Psoas muscle (tissue), 8 donors: ENCODE measurements at places on chromosomes 6 and 20. TPM values are rescaled to one million over a fixed set of nuclear protein-coding genes. Genes with fewer than 3 reads are reported as not detected.

Gene OR2H1
- not detected for total RNA-seq

Gene MACROD2
- total RNA-seq = 2.5 TPM

- DNase-seq = no peak
Observed at GRCh38 chr6:130993292-130993765, 69.7 kb downstream of the EPB41L2 start.

DNA sequence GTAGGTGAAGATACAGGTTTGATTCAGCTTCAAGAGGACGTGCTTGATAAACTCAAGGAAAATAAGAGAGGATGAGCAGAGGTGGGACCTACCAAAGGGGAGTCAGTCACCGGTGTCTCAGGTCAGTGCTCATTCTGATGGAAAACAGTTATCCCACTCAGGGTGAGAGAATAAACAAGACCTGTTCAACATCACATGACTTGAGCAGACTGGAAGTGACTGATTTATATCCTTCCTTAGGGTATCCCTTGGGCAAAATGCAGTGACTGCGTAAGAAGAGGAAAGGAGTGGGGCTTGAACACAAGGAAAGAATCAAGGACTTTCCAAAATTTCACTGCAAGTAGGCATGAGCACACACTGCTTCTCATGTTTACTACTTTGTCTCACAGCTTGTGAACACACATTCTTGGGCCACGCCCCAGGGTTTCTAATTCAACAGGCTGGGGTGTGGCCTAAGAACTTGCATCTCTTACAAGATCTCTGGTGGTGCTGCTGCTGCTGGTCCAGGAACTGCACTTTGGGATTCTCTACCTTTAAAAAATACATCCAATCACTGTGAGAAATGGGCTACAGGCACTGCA, 11.6 kb downstream of the CST3 start:
- no peak for DNase-seq

DNA sequence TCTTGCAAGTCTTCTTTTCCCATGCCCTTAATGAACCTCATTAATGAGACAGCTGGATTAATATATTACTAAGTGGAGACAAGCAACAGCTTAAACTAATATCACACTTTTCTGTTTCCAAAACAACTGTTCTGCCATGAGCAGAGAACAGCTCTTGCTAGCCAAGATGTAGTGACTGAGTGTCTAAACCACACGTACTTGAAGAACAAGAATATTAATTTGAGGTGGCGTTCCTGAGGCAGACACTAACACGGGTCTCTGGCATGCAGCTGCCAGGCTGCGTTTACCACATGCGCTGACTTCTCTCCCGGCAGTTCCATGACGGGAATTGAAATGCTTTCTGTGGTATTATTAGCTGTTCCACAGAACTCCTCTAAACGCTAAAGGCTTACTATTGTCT, 80.6 kb downstream of the FNDC1 start:
- no peak for DNase-seq

DNA sequence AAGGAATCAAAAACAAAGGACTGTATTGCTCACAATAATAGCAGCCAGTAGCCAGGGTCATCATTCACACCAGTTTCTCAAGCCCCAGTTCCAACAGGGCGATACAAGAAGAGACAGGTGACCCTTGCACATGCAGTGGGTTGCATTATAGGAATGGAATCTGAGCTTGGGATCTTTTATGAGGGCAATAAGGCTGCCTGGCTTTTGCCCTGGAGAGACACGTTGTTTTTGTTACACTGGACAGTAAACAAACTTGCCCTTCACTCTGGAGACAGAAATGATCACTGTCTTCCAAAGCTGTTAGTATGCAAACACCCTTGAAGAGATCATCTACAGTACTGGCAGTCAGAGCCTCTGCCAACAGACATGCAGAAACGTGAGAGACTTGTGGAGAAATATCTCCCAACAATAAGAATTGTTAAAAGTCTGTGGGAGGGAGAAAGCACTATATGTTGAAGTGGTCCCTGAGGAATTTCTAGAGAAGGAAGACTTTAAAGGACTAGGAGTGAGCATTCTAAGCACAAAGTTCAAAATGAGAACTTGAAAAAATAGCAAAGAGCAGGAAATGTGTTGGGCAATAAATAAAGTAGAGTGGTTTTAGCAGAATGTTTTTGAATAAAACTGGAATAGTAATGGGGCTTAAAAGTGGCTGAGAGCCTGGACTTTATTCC, 6.2 kb upstream of the COL12A1 start:
- DNase-seq = no peak

- DNase-seq = no peak
Observed at GRCh38 chr6:130931683-130932082, 104.5 kb downstream of the SMLR1 start.
